ENCODE measurements at places on chromosomes 11 and 22.

DNA sequence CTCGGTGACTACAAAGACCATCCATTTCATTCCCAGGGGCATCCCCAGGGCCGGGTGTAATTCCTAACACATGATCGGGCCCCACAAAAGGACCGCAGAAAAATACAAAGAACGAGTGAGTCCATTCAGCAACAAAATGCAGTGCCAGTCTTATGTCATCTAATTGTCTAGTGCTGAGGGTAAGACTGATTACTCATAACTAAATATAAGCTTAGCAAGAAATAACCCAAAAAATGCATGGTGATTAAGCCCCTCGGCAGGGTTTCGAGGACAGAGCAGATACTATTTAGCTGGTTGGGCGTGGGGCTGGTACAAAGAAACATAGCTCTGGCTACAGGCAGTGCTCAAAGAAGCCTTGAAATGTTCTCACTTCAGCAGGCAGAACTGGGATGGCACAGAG is 1078.9 kb downstream of the OPCML start:
- DNase-seq, result no peak

DNA sequence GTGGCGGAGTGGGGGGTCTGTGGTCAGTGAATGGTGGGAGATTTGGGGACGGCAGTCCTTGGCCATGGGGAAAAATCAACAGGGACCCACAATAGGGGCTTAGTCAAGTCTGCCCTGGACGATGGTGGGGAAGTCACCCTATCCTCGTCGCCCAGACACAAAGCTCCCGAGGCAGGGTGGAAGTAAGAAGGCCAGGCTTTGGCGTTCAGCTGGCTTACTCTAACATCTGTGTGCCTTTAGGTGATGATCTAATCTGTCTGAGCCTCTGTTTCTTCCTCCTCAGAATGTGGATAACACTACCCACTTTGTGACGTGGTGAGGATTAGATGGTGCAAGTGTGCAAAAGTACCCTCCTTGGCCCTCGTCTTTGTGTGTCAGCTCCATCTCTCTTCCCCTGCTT is 192.2 kb downstream of the ST3GAL4 start:
- DNase-seq, result no peak

DNA sequence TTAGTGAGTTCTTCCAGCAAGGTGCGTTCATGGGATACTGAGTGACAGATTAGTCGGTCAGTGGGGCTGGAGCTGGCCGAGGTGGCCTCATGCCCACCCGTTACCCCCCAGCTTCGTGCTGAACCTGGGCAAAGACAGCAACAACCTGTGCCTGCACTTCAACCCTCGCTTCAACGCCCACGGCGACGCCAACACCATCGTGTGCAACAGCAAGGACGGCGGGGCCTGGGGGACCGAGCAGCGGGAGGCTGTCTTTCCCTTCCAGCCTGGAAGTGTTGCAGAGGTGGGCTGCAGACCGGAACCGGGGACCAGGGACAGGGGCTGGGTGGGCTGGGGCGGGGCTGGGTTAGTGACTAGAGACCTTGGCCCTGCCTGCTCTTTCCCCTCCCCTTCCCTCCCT is 2.9 kb downstream of the LGALS1 start:
- DNase-seq, result no peak

GRCh38 chr11:126669416-126669815 is 313.9 kb downstream of the ST3GAL4 start:
- DNase-seq, result no peak

DNA sequence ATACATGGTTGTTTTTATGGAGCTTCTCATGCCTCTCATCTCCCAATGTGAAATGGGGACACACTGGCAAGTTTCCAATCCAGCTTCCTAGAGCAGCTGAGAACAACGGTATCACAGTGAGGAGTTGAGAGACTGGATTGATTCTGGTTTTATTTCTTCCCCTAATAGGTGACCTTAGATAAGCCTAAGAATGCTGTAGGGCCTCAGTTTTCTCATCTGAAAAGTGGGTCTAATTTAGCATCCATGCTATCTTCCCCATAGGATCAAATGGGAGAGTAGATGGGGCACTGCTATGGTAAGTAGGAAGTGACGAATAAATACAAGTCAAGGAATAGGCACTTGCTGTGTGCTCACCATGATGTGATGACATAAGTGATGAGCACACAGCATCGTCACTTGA is 61.1 kb upstream of the PHOX2A start:
- DNase-seq, result no peak

GRCh38 chr22:26432619-26433311 is 3.7 kb downstream of the ASPHD2 start:
- no peak for DNase-seq

- DNase-seq, result no peak
Measured at GRCh38 chr11:41289408-41289807, 170.0 kb downstream of the LRRC4C start.

DNA sequence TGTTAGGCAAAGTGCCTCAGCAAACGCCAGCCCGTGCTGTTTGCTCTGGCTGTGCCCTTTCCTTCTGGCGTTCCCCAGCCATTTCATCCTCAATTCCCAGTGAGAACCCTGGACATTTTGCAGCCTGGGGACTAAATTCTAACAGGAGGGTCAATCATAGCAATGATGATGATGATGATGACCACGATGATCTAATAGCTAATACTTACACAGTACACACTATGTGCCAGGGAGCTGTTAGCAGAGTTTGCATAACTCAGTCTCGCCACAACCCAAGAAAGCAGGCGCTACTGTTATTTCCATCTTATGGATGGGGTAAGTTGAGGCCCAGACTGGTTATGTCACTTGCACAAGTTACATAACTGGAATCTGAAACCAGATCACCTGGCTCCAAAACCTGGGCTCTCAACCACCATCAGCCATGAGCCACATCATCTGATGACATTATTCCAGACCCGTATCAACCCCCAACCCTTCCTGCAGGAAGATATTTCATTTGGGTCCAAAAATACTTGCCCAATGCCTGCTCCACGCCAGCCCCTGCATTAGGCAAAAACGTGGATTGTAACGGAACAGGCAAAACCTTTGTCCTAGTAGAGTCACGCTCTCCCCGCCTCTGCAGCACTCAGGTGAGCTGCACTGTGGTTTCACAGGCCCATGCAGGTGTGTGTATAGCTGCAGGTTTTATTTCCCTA is 132.6 kb upstream of the SERPIND1 start:
- no peak for DNase-seq

DNA sequence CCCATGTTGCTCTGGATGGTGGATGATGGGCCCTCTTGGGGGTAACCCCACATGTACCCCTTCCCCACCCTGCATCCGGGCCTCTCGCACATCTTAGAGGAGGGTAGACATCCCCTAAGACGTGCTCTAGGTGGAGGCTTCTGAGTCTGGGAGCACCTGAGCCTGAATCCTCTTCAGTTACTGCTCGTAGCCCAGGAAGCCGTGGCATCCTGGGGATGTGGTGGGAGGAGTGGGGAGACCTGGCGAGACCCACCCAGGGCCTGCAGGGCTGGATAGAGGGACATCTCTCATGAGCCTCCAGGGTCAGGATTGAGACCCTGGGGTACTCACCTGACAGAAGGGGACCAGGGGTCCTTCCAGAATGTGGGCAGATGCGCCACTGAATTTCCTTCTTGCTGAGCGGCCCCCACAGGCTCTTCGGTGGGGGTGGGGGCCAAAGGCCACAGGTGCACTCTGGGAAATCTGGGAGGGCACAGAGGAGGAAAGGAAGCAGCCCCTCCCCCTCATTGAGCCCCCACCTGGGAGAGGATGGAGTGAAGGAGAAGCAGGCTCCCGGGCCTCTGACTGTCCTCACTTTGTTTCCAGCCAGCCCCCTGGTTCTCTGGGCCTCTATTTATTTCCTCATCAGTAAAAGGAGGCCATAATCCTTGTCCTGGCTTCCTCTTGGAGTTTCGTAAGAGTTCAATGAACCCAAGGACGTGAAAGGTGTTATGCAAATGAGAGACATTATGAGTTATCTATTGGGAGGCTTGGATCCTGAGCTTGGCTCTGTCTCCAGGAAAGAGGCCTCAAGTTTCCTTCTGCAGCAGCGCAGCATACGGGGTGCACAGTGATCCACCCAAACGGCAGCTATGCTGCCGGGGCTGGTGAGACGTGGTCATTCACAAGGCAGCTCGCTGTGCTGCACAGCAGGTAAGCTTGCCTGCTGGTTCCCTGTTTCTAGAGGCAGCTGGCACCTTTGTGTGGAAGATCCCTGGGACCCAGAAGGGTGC is 31.2 kb downstream of the KCNJ4 start:
- DNase-seq, result no peak

DNA sequence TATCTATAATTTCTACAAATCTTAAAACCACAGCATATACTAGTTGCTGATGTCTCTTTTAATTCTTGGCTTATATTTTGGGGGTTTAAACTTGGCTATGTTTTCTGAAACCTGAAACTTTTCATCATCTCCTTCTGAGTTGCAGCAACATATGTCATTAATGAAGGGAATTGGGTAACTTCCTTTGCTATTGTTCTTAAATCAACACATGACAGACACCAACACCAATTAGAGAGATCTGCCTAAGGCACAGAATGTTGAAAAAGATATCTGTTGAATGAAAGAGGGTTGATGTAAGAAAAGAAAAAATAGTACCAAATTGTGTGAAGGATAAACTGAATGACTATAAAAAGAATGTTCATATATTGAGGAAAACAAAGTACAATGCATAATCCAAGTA is 10.3 kb upstream of the GAS2 start:
- no peak for DNase-seq

- DNase-seq, result peak; percentile 68
Measured at GRCh38 chr11:61294717-61295595, at the start of gene VWCE. VWCE (minus strand) TSS chr11:61295316; CDS start chr11:61295037, 279 bp downstream.

GRCh38 chr11:59145534-59145933 is 2.9 kb downstream of the FAM111A start:
- DNase-seq, result peak; percentile 82

- peak; percentile 73 for DNase-seq
Measured at GRCh38 chr22:38766076-38766777, 10.4 kb upstream of the SUN2 start.

DNA sequence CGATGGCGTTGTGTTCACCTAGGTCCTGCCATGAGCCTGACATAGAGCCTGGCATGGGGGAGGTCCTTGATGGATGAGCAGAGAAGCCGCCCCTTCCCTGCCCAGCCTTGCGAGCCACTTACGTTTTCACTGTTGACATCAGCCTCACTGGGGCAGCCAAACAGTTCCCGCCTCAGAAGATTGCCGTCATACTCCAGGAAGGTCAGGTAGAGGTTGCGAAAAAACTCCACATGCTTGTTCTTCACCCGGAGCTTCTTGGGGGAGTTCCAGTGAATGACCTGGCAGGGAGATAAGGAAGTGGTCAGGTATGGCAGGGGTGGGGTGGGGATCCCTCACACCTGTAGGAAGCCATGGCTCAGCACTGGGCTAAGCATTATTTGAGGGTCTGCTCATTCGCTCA is 279.3 kb upstream of the SYN3 start:
- DNase-seq, result no peak

- peak; percentile 61 for DNase-seq
Measured at GRCh38 chr11:80899381-80899780, 1458.6 kb upstream of the TENM4 start.

GRCh38 chr11:363948-364761 is 5.1 kb upstream of the B4GALNT4 start:
- DNase-seq, result no peak

DNA sequence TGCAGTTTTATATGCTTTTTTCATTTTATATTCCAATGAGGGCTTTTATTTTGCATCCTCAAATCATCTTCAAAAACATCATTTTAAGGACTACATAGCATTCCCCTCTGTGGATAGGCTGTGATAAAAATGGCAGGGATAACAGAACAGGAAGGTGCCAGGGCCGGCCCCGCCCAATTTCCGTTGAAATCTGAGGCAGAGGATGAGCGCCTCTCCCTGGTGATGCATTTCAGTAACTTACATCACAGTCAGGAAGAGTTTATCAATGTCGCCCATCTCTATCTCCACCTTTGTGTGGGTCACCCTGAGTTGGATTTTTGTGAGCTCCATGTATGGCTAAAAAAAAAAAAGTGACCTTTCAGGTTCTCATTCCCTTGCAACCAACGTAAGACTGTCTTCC is 201.6 kb downstream of the DSCAML1 start:
- DNase-seq, result no peak

GRCh38 chr11:33989461-33989860 is 62.1 kb upstream of the CAPRIN1 start:
- no peak for DNase-seq

- DNase-seq, result no peak
Measured at GRCh38 chr11:65653229-65654225, 9.2 kb downstream of the RELA start.

- no peak for DNase-seq
Measured at GRCh38 chr22:39349967-39350726, at the start of gene SYNGR1. SYNGR1 (plus strand) TSS chr22:39349991; CDS start chr22:39350011, 20 bp downstream.

GRCh38 chr11:44244639-44245310 is 65.2 kb downstream of the ALX4 start:
- peak; percentile 42 for DNase-seq

DNA sequence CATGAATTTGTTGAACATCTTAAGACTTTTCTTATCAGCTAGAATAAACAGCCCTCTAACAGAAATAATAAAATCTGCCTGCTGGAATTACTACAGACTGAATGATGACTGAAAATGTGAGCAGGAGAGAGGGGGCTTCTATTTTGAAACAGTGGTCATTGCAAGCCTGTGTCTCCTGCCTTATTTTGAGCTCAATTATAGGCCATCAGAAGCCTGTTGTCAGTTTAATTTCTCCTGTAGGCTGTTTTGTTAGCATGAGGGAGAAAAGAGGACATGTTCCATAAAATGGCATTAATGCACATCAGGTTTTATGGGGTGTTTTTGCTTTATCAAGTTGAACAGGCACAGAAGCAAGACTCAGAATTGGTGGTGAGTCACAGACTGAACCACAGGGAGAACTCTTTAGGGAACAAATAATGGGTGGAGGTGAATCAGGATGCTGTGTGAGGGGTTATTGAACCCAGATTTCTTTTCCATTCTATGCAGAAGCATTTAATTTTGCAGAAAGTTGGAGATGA is 129.1 kb downstream of the PARVA start:
- DNase-seq, result peak; percentile 39

- DNase-seq, result no peak
Measured at GRCh38 chr11:69860244-69860643, 41.0 kb upstream of the FGF3 start.

- no peak for DNase-seq
Measured at GRCh38 chr11:71095294-71095850, 157.0 kb downstream of the SHANK2 start.

DNA sequence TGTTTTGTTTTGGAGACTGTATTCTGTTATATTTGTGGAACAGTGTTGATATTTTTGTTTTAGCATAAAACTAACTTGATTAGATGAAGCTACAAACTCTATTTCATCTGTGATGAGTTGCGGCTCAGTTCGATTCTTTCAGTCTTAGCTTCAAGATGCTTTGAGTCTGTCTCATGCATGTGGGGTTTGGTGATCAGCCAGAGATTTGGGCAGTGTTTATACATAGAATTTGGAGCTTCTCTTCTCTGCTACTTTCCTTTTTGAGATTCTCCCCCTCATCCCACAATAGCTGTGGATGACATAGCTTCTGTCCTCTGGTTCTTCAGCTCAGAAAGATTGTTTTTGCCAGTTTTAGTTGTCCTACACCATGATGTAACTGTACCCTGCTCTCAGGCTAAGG is 90.4 kb downstream of the ARHGAP20 start:
- DNase-seq, result peak; percentile 4

GRCh38 chr11:8603696-8604077 is 9.7 kb upstream of the STK33 start:
- no peak for DNase-seq

Data from choroid plexus epithelial cell (primary cell).